ENCODE measurements at places on chromosomes 2 and 18.

DNA sequence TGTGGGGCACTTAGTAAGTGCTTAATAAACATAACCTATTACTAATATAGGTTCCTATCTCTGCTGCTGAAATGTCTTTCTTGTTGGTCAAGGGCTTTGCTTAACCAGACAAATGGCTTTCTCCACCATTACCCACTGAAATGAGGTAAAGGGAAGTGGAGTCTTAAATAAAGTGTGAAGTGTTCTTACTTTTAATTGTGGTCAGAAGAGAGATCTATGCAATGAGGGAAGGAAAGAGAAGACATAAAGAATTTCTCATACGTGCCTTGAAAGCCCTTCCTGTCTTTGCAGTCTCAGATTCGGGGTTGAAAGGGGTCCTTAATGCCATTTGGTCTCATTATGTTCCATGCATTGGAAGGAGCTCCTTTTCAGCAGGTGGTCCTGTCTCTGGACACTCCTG, 6.9 kb upstream of the CXCR4 start:
- no peak for DNase-seq

DNA sequence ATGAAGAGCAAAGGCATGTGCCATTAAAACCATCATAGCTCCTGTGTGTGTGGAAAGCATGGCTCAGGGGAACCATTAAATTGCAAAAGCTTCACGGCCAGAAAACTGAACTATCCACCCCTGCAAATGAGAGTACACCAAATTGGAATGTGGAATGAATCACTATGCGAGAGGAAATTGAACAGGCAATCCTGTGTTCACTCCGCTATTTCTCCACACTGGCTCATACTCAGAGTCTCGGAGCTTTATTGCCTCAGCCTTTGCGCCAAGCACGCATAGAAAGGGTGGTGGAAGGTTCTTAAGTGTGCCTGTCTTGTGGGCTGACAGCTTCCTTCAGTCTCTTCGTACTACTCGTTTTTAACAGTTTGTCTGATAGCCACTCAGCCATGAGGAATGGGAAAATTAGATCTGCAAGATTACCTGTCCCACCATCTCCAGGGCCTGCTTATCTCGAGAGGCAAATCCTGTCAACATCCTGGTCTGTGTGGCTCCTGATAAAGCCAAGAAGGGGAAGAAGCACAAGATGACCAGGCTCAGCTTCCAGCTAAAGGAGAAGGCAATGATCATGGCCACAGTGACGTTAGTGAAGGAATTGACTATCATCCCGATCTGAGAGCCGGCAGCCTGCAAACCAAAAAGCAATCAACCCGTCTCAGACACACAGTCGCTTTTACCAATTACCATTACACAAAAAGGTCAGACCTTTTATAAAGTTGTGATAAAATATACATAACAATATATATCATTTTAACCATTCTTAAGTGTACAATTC, 34.9 kb downstream of the G6PC2 start:
- no peak for DNase-seq

DNA sequence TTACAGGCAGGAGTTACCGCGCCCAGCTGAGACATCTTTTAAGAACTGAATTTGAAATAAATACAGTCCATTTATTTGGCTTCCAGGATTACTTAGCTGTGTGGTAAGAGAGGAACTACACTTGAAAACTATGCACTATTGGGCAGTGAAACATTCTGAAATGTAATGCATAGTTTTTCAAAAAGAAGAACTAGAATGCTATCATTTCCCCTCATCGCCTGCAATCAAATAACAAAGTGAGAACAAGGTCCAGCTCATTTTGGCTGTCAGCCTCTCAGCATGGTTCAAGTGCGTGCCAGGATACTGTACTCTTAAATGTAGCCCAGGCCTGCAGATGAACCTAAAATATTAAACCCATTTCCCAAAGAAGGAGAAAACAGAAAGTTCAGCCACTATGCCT, 76.6 kb upstream of the ARL5A start:
- no peak for DNase-seq

DNA sequence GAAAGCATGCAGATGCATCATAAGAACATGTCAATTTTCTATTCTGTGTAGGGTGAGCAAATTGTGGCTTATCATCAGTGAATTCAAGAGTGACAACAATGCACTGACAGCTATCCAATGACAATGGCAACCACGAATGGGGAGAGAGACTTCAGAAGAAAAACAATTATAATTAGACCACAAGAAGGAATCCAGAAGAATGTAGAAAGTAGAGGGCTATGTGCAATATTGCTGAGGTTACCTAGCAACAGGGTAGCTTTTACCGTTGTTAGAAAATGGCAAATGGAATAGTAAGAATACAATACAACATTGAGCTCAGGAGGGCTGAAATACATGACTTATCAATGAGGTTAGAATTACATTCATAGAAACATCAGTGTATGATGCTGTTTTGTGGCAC, 71.1 kb upstream of the SESTD1 start:
- DNase-seq, result no peak

- DNase-seq, result no peak
Observed at GRCh38 chr2:56369316-56369715, 185.5 kb downstream of the CCDC85A start.

DNA sequence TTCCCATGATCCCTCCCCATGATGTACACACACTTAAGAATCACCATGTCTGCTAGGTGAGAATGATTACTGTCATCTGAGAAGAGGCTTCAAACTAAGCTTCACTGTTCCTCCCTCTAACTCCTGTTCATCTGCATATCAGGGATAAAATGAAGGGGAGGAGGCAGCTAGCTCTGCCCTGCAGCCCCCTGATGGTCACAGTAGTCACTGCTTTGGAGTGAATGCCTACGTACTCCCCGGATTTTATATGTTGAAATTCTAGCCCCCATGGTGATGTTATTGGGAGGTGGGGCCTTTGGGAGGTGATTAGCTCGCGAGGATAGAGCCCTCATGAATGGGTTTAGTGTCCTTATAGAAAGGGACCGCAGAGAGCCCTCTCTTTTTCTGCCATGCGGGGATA, 156.4 kb downstream of the NCKAP5 start:
- DNase-seq, result no peak

DNA sequence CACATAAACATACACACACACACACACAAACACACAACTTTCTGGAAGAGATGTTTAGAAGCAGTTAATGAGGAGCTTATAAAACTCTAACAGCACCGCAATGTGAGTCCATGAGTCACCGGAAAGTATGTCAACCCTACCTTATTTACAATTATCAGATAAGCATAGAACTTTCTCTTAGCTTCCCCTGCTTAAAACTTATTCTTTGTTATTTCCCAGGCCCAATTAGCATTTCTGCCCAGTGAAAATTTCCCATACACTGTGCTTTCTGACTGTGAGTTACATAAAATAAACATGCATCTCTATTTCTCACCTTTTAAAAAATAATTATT, 737.6 kb downstream of the LRP1B start:
- DNase-seq, result no peak

DNA sequence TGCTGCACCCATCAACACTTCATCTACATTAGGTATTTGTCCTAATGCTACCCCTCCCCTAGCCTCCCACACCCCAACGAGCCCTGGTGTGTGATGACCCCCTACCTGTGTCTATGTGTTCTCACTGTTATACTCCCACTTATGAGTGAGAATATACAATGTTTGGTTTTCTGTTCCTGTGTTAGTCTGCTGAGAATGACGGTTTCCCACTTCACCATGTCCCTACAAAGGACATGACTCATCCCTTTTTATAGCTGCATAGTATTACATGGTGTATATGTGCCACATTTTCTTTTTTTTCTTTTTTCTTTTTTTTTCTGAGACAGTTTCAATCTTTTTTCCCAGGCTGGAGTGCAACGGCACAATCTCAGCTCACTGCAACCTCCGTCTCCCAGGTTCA, 284.1 kb upstream of the CYP26B1 start:
- DNase-seq, result no peak

- no peak for DNase-seq
Observed at GRCh38 chr2:1985571-1985970, 241.3 kb upstream of the PXDN start.

DNA sequence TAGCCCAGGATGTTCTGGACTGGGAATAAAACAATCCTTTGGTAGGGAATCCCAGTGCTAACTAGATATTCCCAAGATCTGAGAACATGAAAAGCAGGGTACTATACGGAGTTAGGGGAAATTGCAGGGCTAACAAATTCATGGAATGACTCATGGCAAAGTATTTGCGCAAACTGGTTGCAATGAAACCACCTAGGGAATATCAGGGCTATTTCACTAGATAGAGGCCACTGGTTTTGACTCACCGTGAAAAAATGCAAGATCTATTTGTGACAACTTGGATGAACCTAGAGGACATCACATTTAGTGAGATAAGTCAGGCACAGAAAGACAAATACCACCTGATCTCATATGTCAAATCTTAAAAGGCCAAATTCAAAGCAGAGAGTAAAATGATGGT, 233.3 kb downstream of the MBD2 start:
- DNase-seq, result no peak

DNA sequence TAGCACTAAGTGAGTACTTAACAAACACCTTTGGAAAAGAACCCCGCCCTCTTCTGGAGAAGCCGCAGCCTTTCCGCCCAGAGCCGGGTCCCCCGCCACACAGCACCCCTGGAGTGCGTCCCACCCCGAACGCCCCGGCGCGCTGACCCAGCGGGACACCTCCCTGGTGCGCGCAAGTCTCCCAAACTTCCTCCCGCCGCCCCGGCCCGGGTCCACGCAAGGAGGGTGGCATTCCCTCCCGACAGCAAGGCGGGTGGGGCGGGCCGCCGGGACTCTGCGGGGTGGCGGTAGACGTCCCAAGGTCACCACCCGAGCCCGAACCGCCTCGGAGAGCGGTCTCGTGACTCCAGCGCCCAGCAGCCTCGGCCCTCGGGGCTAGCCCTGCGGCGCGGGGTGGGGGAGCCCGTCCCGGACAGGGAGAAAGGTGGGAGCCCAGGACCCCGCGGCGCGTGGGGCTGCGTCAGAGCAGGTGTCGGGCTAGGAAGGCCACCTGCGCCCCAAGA, 598 bp downstream of the CCDC93 start:
- no peak for DNase-seq

- no peak for DNase-seq
Observed at GRCh38 chr2:44926957-44927356, 14.5 kb upstream of the SIX3 start.

DNA sequence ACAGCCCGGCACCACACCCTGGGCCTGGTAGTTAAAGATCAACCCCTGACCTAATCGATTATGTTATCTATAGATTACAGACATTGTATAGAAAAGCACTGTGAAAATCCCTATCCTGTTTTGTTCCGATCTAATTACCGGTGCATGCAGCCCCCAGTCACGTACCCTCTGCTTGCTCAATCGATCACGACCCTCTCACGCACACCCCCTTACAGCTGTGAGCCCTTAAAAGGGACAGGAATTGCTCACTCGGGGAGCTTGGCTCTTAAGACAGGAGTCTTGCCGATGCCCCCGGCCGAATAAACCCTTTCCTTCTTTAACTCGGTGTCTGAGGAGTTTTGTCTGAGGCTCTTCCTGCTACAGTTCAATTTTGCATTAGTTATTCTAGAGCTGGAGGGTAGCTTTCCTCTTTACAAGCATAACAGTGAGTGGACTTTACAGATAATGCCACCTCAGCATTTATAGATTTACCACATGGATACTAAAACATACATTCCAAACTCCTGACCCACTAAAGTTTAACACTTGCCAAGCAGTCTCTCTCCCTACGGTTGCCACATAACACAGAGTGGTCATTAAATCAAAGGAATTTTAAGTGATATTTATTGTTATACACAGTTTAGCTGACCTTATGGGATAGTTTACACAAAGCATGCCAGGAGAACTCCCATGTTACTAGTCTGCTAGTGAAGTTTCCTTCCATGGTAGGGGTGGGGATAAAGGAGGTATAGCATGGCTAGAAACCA, 101.0 kb downstream of the EVA1A start:
- no peak for DNase-seq

DNA sequence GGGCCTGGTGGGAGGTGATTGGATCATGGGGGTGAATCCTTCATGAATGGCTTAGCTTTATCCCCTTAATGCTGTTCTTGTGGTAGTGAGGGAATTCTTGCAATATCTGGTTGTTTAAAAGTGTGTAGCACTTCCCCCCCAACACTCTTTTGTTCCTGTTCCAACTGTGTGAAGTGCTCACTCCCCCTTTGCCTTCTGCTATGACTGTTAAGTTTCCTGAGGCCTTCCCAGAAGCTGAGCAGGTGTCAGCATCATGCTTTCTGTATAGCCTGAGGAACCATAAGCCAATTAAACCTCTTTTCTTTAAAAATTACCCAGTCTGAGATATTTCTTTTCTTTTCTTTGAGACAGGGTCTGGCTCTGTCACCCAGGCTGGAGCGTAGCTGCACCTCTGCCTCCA, 139.4 kb downstream of the RNF152 start:
- no peak for DNase-seq

DNA sequence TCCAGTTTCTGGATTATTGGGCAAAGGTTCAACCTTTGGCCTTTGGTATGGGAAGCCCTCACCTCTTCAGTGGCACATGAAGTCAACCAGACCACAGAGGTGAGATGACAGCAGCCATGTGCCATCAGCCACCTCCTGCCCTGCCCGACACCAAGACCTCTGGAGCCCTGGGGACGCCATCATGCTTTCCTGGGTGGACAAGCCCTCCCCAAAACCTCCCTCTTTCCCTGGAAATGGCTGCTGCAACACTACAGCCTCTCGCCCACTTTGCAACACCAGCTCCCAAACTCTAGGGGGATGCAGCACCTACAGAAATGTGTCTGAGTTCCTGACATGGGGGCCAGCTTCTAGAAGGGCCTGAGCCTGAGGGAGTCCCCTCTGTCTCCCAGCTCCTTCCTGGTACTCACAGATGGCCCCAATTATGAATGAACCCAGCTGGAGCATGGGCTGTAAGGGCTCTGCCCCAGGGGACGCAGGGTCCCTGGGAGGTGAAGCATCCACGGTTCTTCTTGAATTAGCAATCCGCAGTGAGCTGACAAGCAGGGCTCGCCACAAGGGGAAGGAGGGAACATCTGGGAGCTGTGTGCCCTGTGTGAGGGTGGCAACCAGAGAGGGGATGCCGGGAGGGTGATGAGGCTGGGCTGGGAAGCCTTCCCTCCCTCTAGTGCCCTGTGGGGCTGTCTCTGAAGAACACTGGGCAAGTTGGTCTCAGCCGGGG, 268.5 kb upstream of the HDAC4 start:
- DNase-seq, result no peak

- no peak for DNase-seq
Observed at GRCh38 chr18:34609986-34610648, 100.0 kb upstream of the DTNA start.

- DNase-seq, result no peak
Observed at GRCh38 chr2:152815634-152816257, 97.3 kb downstream of the ARL6IP6 start.

DNA sequence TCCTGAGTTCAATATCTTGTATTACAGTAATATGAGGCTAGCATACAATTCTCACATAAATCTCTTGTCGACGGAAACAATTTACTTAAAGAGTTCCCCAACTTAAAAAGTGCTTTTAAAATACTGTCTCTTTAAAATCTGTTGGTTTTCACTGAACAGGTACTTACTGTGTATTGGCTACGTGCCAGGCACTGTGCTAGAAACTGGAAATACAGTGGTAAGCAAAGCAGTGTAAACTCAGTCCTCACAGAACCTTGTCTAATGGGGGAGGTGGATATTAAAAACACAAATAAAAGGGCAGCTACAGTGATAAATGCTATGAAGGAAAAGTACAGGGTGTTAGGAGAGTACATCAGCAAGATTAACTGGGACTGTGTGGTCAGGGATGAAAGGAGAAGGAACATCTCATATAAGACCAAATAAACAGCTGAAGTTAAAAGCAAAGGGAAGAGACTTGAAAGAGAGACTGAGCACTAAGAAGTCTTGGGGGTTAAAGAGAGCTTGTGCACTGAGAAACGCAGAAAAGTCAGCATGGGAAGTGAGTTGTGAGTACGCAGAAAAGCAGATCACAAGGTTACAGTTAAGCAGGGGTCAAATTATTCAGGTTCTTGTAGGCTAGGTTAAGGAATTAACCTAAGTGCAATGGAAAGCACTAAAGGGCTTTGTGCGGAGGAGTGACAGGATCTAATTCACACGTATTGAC, 52.5 kb downstream of the USP40 start:
- no peak for DNase-seq
